ENCODE measurements at places on chromosomes 4 and X.

DNA sequence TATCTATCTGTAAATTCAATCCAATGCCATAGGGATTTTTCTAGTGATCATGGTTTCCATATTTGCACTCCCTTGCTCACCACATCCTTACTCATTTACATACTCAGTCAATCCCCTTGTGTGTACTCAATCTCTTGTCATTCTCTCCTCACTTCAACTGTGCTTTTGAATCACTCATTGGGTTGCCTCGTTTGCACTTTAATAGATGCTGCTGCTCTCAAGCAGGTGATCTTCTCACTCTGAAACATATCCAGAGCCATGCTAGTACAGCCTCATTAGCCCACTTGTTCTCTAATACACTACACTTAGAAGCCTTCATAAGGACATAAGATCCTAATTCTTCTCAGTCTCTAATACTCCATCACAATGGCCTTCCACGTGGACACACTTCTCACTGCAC is 507.9 kb downstream of the TECRL start:
- no peak for DNase-seq

DNA sequence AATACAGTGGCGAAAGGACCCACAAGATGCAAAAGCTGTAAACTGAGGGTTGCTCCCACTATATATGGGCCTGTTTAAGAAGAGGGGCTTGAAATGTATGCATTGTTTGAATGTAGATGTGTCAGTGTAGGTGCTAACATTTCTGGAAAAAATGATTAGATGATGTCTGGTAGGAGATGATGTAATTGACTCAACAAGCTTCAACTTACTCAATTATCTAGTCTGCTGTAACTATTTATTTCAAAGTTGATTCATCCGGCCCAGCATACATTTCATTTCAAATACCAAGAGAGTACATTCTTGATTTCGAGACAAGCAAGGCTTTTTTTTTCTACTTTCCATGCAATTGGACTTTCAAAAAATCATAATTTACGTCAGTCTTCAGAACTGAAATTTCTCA is 9.3 kb upstream of the ENAM start:
- DNase-seq, result no peak

- DNase-seq, result peak; percentile 35
Observed at GRCh38 chrX:46180258-46180687, 364.9 kb downstream of the ZNF674 start.

DNA sequence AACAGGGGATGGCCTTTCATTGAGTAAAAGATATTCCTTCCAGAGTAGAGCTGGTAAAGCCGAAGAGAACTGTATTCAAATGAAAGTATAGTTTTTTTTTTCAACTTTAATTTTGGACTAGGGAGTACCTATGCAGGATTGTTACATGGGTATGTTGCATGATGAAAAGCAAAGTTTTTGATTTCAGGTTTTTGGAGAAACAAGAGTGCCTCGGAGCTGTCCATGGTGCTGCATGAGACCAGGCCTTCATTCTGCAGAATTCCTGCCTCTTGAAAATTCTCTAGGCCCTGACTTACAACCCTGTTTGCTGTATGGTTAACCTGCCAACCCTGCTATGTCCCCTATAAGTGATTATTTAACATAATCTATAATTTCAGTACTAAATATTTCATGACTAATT is 1065.7 kb upstream of the FTHL17 start:
- DNase-seq, result no peak

GRCh38 chr4:77623091-77623490 is 17.5 kb downstream of the CXCL13 start:
- DNase-seq, result no peak

GRCh38 chr4:55925241-55925640 is 23.5 kb upstream of the CEP135 start:
- DNase-seq, result no peak

GRCh38 chrX:65635378-65635777 is 32.1 kb upstream of the MSN start:
- DNase-seq, result no peak

- no peak for DNase-seq
Observed at GRCh38 chr4:21013501-21013900, 313.2 kb downstream of the PACRGL start.

DNA sequence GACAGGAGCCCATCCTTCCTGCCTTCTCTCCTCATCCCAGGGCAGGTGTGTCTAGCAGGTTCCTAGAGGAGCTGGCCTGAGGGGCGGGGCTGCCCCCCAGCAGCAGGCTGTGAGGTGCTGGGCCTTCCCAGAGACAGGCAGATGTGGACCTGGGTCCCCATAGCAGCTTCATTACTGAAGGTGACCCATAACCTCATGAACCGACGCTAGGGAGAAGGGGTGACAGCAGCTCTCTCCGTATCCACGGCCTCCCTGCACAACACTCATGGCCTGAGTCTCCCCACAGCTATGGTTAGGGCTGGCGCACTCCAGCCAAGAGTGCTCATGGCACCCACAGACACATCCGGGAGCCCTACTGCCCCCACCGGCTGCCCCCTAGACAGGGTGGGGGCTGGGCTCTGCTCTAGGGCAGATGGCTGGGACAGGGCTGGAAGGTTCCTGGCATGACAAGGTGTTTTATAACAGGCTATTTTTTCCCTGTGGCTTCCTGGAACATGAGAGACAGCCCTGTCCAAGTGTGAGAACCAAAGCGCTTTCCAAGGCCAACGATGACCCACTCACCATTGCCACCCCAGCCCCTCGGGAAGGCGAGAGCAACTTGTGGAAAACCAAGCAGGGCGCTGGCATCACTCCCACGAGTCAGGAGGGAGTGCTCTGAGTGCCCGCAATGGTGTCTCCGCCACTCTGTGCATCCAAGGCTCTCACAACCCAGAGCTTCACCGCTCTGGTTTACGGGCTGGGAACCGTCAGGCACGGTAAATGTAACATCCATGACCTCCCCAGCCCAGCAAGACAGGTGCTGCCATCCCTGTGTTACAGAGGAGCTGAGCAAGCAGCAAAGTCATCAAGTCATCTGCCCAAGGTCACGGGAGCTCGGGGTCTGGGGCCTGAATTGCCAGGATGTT is 59.8 kb downstream of the ACOX3 start:
- DNase-seq, result no peak

DNA sequence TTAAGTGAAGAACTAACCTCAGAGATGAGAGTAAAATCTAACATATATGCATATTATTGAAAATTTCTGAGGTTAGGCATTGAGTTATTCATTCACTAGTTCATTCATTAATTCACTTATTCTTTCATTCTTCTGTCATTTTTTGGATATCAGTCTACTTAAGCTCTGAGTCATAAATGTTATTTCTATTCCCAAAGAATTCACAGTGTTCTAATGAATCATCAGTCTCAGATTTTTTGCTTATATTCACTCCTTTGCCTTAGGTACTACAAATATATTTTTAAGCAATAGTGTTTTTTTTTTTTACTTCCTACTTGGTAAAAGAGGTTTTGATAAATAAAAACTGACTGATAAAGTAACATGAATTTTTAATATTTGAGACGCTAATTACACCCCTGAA is 95.2 kb upstream of the DKK2 start:
- DNase-seq, result no peak

DNA sequence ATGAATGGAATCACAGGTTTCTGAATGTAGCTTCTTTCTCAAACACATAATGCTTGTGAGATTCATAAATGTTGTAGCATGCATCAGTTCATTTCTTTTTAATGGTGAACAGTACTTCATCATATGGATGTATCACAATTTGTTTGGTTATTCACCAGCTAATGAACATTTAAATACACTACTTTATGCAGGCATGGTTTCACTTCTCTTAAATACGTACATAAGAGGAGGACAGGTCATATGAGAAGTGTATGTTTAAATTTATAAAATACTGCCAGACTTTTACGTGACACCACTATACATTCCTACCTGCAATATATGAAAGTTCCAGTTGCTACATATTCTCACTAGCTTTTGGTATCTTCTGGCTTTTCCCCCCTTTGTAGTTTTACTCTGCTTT is 65.4 kb downstream of the ANKRD17 start:
- DNase-seq, result no peak

DNA sequence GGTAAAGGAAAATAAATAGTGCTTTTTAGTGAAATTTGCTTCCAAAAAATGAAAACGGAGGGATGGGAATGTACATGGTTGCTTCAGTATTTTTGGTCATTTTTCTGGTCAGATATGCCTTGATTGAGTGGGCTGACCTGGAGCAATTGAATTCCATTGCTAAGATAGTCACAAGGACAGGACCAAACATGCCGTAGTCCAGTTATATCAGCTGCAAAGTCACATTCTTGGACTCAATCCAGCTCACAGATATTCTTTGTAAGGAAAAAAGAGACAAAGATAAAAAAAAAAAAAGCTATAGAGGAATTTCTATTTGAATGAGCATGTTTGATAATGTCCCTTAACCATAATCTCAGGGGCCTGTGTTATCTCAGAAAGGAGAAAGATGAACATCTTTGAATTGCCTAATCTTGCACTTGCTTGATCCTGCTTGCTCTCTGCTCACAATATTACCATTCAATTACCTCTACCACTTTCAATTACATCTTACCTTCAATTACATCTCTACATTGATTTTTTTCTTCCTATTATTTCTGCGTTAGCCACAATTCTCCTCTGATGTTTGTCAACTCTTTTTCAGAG is 75.4 kb upstream of the PACRGL start:
- no peak for DNase-seq

DNA sequence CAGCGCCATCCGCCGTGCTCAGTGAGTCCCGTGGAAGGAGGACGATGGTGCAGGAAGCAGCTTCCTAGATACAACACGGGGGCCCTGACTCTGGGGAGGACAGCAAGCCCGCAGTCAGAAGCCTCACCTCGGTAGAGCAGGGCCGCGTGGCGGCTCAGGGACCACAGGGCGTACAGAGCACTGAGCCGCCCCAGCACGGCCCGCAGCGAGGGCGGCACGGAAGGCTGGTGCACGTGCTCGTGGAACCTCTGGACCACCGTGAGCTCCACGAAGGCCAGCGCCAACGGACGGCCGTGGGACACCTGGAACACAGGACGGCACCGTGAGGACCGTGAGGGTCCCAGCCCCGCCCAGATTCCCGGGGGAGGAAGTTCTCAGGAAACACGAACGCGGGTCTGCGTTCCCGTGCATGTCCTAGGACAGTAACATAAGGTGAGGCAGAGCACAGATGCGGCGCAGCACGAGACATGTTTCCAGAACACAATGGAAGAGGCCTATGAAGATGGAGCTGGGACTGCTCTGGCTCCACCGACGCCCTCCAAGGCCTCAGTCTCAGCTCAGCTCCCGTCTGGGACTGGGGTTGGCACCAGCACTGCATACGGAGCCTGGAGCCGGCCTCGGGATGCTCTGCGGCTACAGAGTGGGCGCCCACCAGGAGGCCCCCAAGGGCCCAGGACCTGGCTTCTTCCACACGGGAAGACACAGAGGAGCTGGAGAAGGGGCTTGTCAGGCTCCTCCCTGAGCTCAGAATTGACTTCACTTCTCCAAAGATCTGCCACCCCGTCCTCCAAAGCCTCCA is 65.5 kb downstream of the ACOX3 start:
- DNase-seq, result no peak

- no peak for DNase-seq
Observed at GRCh38 chr4:88628746-88629145, 36.5 kb downstream of the HERC3 start.

- DNase-seq, result peak; percentile 73
Observed at GRCh38 chrX:115892787-115893671, 277.5 kb upstream of the AGTR2 start.

DNA sequence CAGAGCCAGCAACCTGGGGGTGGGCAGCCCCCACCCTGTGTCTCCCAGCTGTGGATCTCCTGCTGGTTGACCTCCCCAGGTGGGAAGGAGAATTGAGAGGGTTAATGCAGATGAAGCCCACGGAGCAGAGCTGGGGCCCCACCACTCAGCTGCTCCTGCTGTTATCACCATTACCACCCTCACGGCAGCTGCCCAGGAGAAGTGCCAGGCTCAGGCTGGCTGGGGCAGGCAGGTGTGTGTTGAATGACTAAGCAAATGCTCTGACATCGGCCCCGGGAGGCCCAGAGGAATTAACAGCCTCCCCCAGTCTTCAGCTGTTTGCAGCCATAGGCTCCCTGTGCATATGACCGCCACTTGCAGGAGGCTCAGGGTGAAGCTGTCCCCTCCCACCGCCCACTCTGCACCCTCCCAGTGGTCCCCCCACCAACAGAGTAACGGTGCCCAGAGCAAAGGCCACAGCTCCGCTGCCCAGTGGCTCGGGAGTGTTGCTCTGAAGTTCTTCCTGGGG is 133.8 kb downstream of the CPZ start:
- DNase-seq, result no peak

DNA sequence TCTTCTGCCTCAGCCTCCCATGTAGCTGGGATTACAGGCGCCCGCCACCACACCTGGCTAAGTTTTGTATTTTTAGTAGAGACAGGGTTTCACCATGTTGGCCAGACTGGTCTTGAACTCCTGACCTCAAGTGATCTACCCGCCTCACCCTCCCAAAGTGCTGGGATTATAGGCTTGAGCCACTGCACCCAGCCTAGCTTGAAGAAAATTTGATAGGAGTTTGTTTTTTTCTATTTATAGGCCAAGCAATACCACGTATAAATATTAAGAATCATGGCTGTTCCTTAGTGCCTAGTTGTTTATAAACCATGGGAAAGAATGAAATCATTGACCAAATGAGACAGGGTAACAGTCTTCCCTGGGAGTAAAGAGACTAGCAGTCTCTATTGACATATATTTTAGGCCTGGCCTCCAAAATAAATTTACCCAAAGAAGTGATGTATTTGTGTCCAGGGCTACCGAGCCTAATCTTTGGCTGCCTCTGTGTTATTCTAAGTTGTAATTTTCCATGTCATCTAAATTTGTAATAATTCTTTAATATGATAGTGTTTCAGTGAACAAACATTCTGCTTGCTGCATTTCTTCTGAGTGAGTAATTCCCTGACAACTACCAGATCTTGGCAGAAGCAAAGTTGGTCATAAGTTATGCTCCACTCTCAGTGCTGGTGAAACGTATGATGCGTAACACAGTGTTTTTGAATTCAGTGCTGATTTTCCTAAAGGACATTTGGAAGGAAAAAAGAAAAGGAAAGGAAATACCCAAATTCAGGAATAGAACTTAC is 10.3 kb downstream of the PKD2 start:
- no peak for DNase-seq

GRCh38 chrX:41655631-41656030 is 33.1 kb upstream of the GPR34 start:
- DNase-seq, result no peak

- DNase-seq, result no peak
Observed at GRCh38 chr4:159150821-159151390, 48.0 kb downstream of the RAPGEF2 start.

DNA sequence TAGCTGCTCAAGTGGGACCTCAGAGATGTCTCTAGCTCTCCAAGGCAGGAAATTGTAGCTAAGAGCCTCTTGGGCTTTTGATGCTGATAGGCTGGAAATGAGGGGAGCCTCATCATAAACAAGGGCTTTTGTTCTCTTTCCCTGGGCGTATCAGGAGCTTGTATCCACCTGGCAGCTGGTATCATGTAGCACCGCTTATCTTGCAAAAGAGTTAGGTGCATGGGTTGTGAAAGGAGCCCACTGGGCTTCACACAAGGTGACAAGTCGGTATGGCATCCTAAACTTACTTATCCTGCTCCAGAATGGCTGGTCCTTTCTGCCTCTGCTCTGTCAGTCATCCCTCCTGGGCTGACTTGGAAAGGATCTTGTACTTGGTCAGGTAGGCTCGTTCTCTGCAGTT is 565.8 kb downstream of the GRXCR1 start:
- peak; percentile 9 for DNase-seq

Measured in NCI-H2171 treated with DMSO at 0.1 percent for 48 hours (cell line).